ENCODE measurements at places on chromosomes 2 and 18.

DNA sequence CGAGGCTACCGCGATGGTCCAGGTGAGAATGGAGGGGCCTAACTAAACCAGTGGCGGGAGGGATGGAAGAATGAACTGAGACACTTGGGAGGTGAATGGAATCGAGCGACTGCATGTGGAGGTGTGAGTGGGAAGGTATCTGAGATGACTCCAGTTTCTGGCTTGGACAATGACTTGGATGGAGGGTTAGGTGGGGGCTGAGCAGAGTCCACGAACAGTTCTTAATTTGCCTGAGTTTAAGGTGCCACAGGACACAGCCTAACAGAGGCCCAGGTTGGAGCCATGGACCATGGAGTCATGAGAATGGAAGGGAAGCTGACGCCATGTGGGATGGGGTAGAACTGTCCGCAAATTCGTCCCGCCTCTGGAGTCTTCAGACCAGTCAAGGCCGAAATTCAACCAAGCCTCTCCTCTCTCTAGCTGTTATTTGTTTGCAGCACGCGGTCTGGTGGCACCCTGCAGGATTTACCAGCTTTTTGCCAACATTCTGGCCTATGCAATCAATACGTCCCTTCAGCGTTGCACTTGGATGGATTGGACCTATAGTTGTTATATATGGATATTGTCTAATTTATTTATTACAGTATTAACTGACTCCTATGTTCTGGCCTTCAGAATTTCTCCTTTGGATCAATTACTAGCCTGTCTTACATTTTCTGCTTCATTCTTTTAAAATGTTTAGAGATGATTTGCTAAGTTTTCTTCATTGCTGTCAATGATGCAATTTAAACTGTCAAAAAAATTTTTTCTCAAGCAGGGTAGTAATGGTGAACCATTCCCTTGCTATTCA, 940 bp upstream of the BOLA3 start:
- DNase-seq, result no peak

DNA sequence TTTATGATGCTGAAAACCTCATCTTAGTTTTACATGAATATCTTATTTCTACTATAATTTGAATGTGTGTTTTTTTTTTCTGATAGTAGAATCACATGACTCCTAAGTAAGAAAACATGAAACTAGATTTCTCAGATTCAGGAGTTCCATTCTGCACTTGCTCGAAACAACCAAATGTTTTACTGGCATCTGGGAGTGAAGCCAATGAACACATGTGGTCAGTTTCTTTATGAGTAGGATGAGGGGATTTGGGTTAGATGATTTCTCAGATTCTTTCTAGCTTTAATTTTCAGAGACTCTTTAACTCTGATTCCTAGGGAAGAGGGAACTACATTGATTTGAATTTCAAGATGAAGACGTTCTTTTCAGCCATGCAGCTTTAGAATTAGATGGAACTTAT, 225.0 kb upstream of the NT5C1B start:
- DNase-seq, result no peak

- no peak for DNase-seq
These were observed 741.1 kb upstream of the SALL3 start for GRCh38 chr18:78238404-78239089.

DNA sequence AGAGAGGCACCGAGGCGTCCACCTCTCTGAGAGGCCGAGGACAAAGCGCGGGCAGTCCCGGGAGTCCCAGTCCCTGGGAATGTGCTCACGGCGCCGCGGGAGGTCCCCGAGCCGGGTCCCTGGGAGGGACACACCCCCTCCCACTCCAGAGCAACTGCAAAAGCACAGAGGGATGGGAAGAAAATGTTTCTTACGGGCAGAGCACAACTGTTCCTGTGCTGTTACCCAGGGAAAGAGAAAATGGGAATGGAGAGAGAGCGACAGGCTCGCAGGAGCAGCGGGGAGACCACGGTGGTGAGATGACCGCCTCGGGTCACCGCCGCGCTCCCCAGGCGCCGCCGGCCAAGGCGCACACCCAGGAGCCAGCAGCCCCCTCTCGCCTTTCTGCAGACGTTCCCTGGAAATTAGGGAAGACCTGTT, 1.2 kb upstream of the BCL11A start:
- DNase-seq, result peak; percentile 43

- DNase-seq, result no peak
These were observed 79.8 kb downstream of the DOK6 start for GRCh38 chr18:69480460-69480859.

DNA sequence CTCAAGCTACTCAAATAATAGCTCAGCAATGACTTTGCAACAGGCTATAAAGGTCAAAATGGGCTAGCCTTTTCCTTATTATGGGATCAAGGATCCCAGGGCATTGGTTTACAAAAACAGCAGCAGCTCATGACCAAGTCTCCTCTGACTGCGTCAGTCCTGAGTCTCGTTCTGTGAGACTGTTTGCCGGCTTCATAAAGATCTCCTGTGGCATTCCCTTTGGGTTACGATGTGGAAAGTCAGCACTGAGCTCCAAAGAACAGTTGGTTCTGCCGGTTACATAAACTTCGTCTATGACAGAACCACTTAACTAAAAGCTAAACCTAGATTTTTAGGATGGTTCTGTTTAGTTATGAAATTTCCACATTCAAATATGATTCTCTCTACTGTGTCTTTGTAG, 674.9 kb downstream of the ZEB2 start:
- no peak for DNase-seq

- no peak for DNase-seq
These were observed 152.5 kb upstream of the CYRIA start for GRCh38 chr2:16818203-16818556.

- DNase-seq, result no peak
These were observed 447.0 kb upstream of the TCF4 start for GRCh38 chr18:56034949-56035348.

DNA sequence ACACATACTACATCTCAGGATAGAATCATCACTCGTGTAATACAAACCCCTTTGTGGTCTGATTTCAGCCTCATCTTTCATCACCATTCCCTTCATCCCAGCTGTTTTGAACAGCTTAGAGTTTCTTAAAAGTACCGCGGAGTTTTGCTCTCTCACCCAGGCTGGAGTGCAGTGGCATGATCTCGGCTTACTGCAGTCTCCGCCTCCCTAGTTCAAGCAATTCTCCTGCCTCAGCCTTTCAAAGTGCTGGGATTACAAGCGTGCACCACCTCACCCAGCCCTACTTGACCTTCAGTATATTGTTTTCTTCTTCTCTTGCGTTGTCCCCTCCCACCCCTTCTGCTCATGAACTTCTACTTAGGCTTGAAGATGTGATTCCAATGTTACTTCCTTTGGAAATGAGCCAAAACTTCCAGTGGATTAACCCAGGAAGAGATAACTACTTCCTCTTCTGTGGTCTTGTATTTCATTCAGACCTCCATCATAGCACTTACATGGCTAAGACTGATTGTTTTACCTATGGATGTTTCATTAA, 15.8 kb downstream of the ERLEC1 start:
- DNase-seq, result no peak

DNA sequence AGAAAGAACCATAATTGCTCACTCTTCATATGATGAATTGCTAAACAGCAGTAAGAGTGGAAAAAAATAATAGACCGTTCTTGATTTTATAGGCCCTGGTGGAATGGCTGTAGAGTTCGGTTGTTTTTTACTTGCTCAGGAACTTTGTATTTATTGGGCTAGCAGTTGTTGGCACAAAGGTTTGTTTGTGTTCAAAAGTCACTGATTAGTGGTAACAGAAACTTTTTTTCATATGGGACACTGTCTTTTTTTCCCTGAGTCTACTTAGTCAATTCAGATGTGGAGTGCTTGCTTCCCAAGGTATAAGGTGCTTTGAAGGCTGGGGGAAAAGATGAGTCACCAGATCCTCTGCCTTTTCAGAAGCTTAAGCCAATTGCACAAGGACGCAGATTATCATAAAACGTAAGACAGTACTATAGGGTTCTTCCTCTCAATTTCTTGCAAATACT, 25.8 kb downstream of the PHLPP1 start:
- no peak for DNase-seq

DNA sequence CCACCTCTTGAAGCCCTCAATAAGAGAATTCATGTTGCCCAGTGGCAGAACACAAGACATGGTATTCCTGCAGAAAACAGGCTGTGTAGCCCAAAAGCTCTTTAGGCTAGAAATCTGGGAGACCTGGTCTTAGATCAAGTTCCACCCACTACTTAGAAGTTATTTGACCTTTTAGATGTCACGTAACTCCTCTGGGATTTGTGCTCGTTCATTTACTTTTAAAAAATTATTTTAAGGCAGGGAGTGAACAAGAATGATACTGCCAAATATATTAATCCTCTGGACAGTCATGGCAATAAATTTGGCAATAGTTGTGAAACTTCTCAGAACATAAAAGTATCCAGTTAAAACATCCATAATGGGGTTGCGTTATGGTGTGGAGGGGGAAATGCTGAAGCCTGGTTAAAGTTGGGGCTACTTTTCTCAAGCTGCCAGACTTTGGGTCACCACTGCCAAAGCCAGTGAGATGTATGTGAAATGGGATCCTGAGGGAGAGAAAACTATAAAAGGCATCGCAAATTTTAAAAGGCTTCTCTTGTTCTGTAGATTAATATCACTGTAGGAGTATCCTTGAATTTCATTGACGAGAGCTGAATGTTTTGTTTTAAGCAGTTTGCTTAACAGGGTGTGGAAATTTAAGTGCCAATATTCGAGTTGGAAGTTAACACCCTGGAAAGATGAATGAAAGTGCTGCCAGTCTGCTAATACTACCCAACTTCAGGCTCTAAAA, 15.8 kb downstream of the DAPL1 start:
- DNase-seq, result no peak

GRCh38 chr2:135052997-135053474, 944 bp downstream of the RAB3GAP1 start:
- DNase-seq, result no peak

DNA sequence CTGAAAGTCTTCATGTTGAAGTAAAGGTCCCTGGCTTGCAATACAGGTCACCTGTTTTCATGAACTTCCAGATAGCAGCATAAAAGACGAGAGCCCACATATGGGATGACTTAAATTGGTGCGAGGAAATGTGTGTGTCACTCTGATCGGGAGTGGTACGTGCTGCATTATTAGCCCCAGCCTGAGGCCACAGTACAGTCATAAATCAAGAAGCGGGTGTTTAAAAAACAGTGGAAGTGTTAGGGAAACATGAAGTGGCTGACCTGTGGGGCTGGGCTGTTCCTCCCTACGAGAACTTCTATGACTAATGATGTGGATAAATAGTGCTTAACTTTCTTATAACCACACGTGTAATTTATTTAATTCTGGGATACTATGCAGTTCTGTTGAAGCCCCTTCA, 24.4 kb downstream of the RDH14 start:
- DNase-seq, result no peak

GRCh38 chr2:161017780-161018470, 142.3 kb upstream of the TANK start:
- no peak for DNase-seq

- DNase-seq, result no peak
These were observed 26.8 kb downstream of the ABI2 start for GRCh38 chr2:203354966-203355365.

DNA sequence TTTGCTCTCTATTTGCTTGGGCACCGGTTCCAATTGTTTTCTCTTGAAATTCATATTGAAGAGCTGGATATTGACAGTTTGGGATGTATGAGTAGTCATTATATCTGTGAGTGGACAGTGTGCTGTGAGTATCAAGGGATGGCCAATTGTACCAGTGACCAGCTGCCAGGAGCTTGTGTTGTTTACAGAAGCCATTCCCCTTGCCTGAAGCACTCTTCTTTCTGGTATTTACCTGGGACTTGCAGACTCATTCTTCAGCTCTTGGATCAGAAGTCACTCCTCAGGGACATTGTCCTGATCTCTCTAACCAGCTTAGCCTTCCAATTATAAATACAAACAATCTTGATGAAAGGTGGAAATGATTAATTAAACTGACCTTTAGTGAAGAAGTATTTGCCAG, 438.3 kb upstream of the LRATD1 start:
- no peak for DNase-seq

DNA sequence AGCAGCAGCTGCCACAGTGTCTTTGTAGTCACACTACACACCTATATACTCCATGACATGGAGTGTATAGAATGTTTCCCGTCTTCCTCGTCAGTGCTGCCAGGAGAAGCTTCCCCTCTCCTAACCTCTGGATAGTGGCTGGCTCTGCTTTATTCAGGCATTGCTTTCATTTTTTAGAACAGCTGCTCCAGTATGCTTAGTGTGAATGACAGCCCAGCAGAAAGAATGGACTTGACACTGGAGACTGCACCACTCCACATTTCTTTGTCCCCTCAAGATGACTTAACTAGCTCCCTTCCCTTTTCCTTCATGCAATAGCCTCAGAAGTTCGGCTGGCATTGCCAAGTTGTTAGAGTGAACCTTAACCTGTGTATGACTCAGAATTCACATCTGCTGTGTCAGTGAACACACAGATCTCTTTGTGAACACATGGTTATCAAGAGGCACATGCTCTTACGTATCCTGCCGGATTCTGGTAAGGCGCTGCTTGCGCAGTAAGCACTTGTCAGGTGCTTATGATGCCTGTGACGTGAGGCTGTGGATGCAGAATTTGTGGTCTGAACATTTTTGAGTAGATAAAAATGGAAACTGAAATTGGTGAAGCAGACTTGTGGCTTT, 73.9 kb downstream of the NEDD4L start:
- DNase-seq, result no peak

GRCh38 chr2:224027070-224027469, 12.0 kb downstream of the SERPINE2 start:
- DNase-seq, result peak; percentile 36

DNA sequence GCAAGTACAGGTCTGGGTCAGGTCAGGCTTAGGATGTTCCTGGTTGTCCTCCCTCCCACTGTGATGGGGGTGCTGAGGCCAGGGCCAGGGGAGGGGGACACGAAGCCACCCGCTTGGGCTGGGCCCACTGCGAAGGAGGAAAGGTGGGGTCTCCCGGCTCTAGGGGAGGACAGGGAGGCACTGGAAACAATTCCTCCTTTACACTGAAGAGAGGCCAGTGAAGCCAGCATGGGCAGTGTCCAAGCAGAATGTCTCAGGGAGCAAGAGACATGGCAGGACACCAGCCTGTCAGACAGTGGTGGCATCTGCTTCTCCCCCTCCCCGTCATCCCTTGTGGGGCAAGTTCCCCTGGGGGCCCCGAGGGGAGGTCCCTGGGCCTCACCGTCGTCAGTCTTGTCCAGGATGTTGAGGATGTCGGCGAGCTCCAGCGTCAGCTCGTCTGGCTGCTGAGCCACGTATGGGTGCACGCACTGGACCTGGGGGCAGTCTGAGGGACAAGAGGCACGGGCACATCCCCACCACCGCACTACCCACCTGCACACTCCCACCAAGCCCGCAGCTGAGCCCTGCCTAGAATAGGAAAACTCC, 10.8 kb downstream of the SNORC start:
- DNase-seq, result no peak

DNA sequence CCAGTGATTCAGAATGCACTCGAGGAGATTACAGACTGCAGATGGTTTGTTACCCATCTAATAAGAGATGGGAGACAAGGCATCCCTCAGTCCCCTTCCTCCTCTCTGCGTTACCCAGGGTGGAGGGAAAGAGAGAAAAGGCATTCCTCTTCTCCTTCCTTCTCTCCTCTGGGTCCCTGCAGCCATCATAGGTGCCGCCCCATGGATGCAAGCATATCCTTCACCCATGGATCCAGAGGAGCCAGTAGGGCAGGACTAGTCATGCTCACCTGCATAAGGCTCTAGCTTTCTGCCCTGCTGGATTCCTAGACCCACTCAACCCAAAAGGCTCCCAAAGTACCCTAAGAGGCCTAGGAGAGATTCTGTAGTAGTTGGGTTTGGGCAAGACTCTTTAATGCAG, 20.4 kb downstream of the CMPK2 start:
- no peak for DNase-seq

GRCh38 chr18:57738078-57738477, 65.0 kb downstream of the ATP8B1 start:
- no peak for DNase-seq

GRCh38 chr18:56756966-56757365, 105.8 kb downstream of the WDR7 start:
- DNase-seq, result no peak

Data from NCI-H345 (cell line).